Stimulated activated CD4-positive, alpha-beta T cell treated with anti-CD3 and anti-CD28 coated beads, Interleukin-12 subunit alpha, Interleukin-12 subunit beta, amount 100 ng/mL, for 24 hours (primary cell): ENCODE measurements at places on chromosomes 11 and 22.

- no peak for DNase-seq
Observed at GRCh38 chr22:23774922-23775436, 2.3 kb downstream of the MMP11 start.

DNA sequence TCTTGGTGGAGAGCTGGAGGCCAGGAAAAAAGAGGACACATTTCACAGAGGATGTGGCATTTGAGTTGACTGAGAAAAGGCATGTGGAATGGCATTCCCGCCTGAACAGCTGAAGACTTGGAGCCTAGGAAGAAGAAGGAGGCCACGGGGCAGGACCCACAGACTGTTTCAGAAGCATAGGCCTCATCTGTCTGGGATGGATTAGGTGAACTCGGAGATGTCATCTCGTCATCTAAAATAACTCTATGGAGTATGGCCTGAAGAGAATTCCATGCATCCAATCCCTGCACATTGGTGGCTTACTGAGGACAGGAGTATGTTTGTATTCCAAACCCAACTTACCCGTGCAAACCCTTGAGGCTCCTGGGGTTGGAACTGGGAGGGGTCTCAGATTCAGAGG lies 16.4 kb downstream of the SPATA19 start:
- DNase-seq: no peak

- no peak for DNase-seq
Observed at GRCh38 chr11:63609536-63609935, 4.7 kb downstream of the PLAAT3 start.

GRCh38 chr11:29612423-29612822 lies 404.4 kb downstream of the KCNA4 start:
- no peak for DNase-seq

DNA sequence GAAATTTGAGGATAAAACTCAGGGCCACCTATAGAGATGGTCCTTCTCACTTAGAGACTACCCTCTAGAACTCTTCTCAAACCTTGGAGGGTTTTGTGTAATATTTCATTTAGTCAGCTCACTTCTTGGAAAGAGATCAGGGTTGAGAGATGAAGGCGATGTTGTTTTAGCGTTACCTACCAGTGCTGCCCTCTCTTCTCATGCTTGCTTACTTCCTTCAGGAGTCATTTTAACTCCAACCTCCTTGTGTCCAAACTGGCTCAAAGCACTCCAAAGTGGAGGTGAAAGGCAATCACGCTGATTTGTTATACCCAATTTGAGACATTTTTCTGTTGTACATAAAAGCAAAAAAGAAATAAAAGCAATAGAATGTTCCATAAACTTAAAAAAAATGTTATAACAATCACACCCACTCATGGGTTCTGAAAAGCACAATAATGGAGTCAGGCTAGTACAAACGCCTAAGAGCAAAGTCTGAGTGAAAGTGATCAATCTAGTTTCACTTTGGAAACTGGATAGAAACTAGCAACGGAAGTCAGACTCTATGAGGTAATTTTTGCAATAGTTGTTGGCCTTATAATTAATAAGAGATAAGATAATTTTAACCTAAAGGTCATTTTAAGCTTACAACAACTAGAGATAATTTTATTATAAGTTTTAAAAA lies 117.1 kb downstream of the MRTFA start:
- no peak for DNase-seq

GRCh38 chr11:72676861-72677341 lies 2.7 kb upstream of the PDE2A start:
- peak; percentile 66 for DNase-seq

DNA sequence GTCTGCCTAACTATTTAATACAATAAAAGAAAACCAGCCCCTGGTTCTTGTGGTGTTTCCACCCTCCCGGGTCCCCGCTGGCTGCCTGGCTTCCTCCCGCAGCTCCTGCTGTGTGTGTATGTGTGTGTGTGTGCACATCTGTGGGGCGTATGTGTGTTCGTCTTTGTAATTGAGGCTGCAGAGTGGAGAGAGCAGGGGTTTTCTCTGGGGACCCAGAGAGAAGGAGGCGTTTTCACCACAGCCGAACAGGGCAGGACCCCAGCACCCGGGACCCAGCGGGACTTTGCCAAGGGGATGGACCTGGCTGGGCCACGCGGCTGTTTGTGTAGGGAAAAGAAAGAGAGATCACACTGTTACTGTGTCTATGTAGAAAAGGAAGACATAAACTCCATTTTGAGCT lies 42.7 kb downstream of the IGLL1 start:
- DNase-seq: no peak

DNA sequence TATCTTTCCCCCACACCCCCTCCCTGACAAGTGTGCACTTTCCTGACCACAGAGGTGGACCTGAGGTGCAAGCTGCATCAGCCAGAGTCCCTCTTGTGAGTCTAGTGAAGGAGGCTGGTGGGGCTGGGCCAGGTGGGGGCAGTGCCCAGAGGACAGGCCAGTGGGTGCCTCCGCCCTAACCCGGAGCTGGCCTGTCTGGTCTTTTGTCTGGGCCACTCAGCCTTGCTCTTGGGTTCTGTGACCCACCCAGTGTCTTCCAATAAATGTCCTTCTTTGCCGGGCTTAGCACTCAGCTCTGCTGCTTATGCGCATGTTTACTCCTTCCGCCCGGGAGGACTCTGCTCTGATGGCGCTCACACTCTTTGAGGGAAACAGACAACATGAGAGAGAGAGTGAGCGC lies 526.2 kb downstream of the TBC1D22A start:
- DNase-seq: no peak

- DNase-seq: no peak
Observed at GRCh38 chr22:33699176-33699575, 221.1 kb downstream of the LARGE1 start.

- no peak for DNase-seq
Observed at GRCh38 chr11:1450949-1451710, 35.4 kb downstream of the MOB2 start.

DNA sequence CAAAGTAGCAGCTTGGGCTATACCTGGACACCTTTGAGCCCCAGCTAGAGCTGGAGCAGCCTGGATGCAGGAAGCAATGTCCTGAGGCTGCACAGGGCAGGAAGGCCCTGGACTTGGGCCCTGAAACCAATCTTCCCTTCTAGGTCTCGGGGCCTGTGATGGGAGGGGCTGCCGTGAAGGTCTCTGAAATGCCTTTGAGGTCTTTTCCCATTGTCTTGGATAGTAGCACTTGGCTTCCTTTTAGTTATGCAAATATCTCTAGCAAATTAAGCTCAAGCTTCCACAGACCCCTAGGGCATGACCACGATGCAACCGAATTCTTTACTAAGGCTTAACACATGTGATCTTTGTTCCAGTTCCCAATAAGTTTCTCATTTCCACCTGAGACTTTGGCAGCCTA lies 40.0 kb downstream of the LINC01488 start:
- no peak for DNase-seq

DNA sequence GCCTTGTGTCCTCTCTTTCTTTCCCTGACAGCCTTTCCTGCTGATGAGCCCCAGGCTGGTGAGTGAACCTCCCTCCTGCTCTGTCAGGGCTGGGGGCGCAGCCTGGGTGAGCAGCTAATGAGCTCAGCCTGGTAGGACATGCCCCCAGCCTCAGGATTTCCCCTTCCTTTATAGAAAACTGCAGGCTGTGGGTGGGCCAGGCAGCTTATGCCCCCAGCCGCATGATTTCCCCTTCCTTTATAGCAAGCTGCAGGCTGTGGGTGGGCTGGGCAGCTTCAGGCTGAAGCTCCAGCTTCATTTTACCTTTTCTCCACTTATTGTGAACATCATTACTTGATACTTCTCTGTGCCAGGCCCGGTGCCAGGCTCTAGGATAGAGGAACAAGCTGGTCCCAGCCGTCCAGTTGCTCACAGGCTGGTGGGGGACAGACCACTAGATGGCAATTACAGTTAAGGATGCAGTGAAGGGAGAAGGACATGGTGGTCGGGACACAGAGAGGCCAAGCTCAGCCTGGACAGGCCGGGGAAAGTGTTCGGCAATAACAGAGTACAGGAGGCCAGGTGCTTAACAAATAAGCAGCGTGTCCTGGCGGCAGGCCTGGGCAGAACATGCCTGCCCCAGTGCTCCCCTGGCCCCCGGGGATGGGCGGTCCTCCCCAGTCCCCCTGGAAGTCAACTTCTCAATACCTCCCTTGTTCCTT lies 5.3 kb downstream of the LGALS12 start:
- DNase-seq: no peak

- no peak for DNase-seq
Observed at GRCh38 chr11:75802021-75802912, 12.7 kb upstream of the UVRAG start.

DNA sequence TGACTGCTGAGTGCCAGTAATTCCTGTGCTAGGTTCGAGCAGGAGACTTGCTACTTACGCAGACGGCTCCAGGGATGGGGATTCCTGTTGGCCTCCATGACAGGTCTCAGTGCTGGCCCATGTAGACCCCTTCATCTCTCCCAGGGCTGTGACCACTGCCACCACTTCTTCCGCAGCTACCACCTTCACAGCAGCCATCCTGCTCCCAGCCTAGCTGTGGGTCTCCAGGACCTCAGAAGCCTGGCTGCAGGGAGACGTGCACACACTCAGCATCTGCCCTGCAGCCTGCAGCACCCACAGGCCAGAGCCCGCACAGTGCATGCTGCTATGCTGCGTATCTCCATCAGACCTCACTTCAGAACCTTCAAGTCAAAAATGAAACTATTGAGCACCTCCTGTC lies 1503.9 kb downstream of the BRD1 start:
- DNase-seq: no peak

- no peak for DNase-seq
Observed at GRCh38 chr22:44192816-44193534, 12.2 kb downstream of the PARVG start.

GRCh38 chr11:1748636-1749394 lies 1.6 kb downstream of the IFITM10 start:
- no peak for DNase-seq

- no peak for DNase-seq
Observed at GRCh38 chr11:5366856-5367255, 15.5 kb downstream of the OR51B6 start.

DNA sequence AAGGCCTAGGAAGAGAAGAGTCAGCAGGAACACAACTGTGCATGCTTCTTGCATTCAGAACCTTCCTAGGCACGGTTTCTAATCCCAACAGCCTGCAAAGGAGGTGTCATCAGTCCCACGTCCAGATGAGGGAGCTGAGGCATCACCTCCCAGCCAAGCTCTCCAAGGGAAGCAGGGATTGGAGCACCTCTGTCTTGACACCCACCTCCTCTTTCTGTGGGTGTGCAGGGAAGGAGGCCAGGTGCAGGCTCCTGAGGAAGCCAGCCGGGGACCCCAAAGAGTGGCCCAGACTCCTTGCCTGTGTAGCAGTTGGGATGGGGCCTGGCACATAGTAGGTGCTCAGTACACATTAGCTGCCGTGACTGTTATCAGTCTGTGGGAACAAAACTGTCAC lies 2.0 kb downstream of the PNPLA5 start:
- DNase-seq: no peak

GRCh38 chr22:33735978-33736377 lies 184.3 kb downstream of the LARGE1 start:
- DNase-seq: no peak

- no peak for DNase-seq
Observed at GRCh38 chr11:74282914-74283371, 28.5 kb downstream of the P4HA3 start.

DNA sequence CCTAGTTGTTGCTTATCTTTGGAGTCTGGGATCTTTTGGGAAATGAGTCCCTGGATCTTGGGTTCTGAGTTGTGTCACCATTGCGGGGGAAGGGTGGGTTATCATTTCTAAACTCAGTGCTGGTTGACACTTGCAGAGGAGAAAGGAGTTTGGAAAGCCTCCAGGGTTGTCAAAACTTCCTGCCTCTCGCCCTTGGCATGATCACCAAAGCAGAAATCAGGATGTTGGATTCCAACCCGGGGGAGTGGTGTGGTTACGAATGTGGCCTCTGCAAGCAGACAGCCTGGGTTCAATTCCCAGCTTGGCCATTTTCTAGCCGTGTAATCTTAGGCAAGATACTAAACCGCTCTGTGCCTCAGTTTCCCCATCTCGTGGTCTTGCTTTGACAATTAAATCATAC lies 24.3 kb downstream of the CD6 start:
- no peak for DNase-seq

DNA sequence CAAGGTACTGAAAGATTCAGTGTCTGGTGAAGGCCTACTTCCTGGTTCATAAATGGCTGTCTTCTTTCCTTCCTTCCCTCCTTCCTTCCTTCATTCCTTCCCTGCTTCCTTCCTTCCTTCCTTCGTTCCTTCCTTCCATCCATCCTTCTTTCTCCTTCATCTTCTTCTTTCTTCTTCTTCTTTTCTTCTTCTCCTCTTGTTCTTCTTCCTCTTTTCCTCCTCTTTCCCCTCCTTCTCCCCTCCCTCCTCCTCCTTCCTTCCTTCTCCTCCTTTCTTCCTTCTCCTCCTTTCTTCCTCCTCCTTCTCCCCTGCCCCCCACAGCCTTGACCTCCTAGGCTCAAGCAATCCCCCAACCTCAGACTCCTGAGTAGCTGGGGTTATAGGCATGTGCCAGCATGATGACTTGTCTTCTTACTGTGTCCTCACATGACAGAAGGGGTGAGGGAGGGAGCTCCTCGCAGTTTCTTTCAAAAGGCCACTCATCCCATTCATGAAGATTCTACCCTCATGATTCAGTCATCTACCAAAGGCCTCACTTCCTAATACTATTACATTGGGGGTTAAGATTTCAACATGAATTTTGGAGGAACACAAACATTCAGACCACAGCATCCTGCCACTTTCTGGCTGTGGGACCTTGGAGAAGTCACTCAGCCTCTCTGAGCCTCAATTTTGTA lies 22.6 kb upstream of the CCDC134 start:
- no peak for DNase-seq

- no peak for DNase-seq
Observed at GRCh38 chr11:90775567-90776165, 552.8 kb upstream of the CHORDC1 start.

- no peak for DNase-seq
Observed at GRCh38 chr22:26395926-26396325, 33.1 kb upstream of the ASPHD2 start.

GRCh38 chr11:95556342-95557163 lies 233.0 kb downstream of the FAM76B start:
- peak; percentile 6 for DNase-seq

- no peak for DNase-seq
Observed at GRCh38 chr22:33842421-33843094, 77.7 kb downstream of the LARGE1 start.

DNA sequence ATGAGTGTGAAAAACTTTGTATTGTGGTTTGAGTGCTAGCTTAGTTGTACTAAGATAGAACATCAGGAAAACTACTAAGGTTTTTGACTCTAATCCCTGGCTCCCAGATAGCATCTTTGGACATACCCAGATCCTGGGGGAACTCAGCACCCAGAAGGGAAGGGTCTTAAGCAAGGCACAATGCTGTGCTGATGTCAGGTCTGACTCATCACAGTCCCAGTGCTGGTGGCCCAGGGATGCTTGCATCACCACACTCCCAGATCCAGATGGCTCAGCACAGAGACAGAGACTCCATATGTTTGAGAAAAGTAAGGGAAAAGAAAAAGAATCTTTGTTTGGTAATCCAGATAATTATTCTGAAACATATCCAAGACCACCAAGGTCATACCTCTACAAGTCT lies 18.3 kb upstream of the OR56A3 start:
- no peak for DNase-seq

DNA sequence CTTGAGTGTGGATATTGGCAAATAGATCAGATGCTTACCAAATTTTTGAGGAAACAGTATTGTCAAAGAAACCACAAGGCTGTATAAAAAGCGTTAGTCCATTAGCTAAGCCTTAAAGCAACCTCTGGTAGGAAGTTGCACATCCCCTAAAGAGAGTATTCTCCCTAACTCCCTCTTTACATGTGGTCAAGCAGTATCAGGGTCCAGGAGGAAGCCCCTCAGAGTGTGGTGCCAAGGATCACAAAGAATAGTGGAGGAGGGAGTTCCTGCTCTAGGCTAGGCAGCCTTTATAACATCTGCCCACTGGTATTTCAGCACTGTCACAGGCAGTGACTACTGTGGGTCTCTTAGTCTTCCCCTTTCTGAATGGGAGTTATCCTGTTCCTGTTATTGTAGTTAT lies 18.8 kb upstream of the AMPD3 start:
- DNase-seq: no peak
